ENCODE measurements at places on chromosomes 5 and 9. TPM values are rescaled to one million over a fixed set of nuclear protein-coding genes. Genes with fewer than 3 reads are reported as not detected.

Gene RASA1
- 19.1 TPM for total RNA-seq

Gene OR13C4
- not detected for total RNA-seq

Gene TIFAB
- not detected for total RNA-seq

Gene C9orf153
- not detected for total RNA-seq

Gene RASGEF1C
- total RNA-seq: not detected

Gene CDKN2B
- total RNA-seq: 0.40 TPM

Gene MTRR
- 64.8 TPM for total RNA-seq

DNA sequence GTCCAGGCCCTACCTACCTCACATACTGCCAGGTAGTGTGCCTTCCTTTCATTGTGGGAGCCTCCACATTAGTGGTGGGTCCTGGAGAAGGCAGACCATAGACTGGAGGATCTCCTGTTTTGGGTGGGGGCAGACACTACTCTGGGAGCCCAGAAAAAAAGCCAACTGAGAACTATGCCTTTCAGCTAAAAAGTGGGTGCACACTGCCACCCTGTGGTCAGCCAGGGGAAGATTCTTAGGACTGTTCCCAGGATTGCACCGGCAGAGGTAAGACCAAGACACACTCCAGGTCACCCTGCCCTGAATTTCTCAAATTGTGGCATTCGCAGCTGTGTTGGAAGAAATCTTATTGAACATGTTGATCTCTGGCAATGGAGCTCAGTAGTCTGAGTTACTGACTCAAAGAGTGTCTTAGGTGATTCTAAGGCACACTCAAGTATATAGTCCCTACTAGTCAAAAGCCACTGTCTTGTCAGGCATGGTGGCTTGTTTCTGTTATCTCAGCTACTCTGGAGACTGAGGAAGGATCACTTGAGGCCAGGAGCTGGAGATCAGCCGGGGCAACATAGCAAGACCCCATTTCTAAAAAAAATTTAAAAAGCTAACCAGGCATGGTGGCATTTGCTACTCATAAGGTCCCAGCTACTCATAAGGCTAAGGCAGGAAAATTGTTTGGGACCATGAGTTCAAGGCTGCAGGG, 3.6 kb downstream of the SIGMAR1 start:
- DNase-seq: peak; percentile 73

DNA sequence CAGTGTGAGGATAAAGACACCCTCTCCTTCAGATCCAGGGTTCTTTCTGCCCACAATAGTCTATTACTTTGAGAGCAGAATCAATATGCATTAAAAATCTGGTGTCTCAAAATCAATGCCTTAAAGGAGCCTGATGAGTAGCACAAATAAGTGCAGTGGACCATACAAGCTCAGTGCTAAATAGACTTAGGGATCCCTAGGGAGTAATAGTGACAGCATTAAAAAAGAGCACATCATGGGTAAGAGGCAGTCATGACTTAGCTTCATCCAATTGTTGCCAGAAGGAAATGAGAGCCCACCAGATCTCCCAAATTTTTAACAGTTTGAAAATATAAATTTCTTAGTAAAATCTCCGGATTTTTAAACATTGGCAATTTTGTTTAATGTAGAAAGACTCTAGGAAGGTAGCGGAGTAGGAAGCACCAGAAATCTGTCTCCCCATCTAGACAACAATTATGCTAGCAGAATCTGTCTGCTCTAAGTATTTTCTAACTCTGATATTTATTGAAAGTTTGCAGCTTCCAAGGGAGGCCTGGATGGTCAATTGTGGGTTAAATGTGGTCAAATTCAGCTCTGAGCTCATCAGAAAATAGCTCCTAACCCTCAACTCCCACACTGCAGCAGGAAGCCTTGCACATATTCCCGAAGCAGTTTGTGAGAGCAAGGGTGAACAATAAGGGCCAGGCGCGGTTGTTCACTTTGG, 443.9 kb downstream of the TLE1 start:
- DNase-seq: no peak

- DNase-seq: no peak
Measured at GRCh38 chr5:125409234-125409860, 662.9 kb upstream of the ZNF608 start.

DNA sequence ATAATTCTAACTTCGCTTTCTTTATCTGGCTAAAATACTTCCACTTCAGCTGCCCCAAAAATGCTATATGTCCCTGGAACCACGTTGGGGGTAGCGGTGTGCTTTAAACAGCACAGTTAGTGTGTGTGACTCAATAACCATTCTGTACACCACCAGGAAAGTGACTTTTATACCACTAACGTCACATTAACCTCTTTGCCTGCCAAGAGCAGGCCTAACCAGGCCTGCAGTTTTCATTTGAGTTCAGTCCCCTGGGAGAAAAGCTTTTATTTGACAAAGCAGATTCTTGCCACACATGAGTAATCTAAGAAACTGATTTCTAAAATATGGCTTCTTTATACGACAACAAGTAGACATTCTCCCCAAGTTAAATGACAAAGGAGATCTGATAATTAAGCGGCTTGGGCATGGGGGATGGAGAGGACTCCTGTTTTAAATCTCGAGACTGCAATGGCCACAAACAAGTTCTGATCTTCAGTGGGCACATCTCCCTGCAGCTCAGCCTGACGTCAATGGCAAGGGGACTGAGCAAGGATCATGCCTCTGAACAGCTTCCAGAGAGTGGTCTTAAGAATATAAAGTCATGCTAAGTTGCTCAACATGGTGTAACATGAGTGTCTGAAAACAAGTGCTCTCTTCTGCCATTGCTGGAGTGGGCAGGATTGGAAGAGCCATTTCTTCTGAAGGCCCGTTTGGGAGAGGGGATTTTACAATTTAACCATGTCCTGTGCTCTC, 91.8 kb downstream of the GLIS3 start:
- DNase-seq: no peak

- no peak for DNase-seq
Measured at GRCh38 chr5:167783145-167783817, 508.2 kb upstream of the WWC1 start.

GRCh38 chr5:140741967-140742366, 41.7 kb downstream of the ZMAT2 start:
- DNase-seq: no peak

- DNase-seq: no peak
Measured at GRCh38 chr5:79529110-79529509, 15.2 kb upstream of the HOMER1 start.

DNA sequence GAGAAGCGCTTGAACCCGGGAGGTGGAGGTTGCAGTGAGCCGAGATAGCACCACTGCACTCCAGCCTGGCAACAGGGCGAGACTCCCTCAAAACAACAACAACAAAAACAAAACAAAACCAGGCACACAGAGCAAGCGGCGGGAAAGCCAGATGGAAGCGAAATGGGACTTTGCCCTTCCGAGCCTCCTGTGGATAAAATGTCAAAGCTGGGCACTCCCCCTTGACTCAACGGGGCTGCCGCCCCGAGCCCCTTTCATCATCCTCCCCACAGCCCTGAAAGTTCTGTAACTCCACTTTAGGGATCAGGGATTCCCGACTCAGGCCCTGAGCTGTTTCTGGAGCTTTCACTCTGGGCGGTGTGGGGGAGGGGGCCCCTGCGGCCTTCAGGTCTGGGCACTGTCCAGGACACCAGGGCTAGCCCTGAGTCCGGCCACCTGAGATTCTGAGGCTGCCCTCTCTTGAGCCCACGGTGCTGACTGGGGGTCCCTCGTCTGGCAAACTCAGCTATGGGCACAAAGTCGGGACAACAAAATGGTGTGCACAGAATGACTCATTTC, 30.6 kb upstream of the OBP2B start:
- DNase-seq: no peak
